ENCODE measurements at places on chromosomes 11 and 22. TPM values are rescaled to one million over a fixed set of nuclear protein-coding genes. Genes with fewer than 3 reads are reported as not detected.

GRCh38 chr22:33083212-33083611, 25.0 kb upstream of the SYN3 start:
- H3K4me1 ChIP-seq: no peaks in the 10 kb centered on the region
- no peak for DNase-seq
- no peaks in the 10 kb centered on the region for H3K36me3 ChIP-seq
- no peak overlapping the region for H3K4me3 ChIP-seq
- H3K27me3 ChIP-seq: no peaks in the 10 kb centered on the region

Gene TRIM6
- 7.1 TPM for total RNA-seq

Gene CST6
- total RNA-seq: 7.1 TPM

Gene NLRX1
- 13.3 TPM for total RNA-seq

DNA sequence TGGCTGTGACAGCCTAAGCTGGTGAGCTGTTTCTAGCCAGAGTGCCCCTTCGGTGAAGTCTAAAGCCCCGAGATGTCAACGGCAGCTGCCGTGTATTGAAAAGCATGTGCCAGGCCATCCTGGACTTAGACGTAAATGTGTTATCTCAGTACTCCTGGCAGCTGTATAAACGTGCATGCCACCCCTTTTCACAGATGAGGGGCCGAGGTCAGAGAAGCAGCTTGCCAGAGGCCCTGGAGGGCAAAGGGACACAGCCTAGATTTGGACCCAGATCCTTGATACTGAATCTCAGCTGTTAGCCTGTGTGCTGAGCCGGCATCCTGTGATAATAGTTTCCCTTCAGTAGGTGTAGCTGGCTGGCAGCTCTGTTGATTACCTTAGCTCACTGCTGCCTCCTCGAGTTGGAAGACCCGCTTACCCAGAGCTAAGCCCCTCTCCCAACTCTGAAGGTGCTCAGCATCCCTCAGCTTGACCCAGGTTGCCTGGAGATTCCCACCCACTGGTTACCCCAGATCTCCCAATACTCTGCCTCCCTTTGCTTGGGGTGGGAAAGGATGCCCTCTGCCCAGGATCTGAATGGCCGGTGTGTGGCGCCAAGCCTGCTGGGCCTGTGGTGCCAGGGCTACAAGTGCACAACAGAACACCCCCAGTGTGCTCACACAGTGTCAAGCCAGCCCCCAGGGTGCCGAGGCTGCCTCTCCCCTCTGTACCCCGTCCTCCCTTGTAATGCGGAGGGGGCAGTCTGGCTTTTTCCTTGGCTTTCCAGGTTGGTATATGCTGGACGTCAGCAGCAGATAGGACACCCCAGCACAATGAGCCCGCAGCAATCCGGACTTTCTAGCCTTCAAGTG, 59.8 kb upstream of the WNT7B start:
- DNase-seq: peak; percentile 26
- no peaks in the 10 kb centered on the region for H3K36me3 ChIP-seq
- no peaks in the 10 kb centered on the region for H3K27me3 ChIP-seq
- H3K4me3 ChIP-seq: peak overlapping the region; percentile 3

Gene TPBGL
- 0.89 TPM for total RNA-seq

Gene TMEM41B
- total RNA-seq: 81.5 TPM

DNA sequence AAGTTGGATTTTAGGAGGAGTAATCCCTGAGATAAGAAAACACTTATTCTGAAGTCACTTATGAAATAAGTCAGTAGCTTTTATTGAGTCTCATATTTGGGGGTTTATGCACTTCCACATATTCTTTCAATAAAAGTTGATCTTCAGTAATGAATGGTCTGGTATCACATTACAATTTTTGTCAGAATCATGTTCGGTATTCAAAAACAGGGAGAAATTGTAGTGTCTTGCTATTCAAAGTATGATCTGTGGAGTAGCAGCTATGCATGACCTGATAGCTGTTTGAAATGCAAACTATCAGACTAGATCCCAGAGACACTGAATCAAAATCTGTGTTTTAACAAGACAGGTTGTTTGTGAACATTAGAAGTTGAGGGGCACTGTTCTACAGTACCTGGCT, 857.6 kb downstream of the METTL15 start:
- H3K4me1 ChIP-seq: no peaks in the 10 kb centered on the region
- no peaks in the 10 kb centered on the region for H3K27me3 ChIP-seq
- no peak overlapping the region for H3K4me3 ChIP-seq

DNA sequence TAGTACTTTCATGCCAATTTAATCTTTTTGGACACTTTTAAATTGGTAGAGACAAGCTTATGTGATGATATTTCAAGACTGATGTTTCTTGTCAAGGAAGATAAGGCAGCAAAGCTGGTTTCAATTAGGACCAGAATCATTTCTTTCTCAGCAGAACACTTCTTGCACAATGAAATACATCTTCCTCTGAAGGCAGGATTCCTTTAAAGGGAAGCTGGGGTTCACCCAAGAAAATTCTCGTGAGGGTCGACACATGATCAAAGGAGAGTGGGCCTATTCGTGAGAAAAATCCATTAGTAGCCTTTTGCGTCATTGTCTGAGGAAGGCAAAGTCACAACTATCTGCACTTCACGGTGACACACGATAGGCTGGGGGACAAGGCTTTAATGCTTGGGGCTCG, 17.6 kb downstream of the TTC12 start:
- no peaks in the 10 kb centered on the region for H3K27me3 ChIP-seq
- no peaks in the 10 kb centered on the region for H3K4me1 ChIP-seq
- H3K4me3 ChIP-seq: no peak overlapping the region
- no peak overlapping the region for H3K27ac ChIP-seq
- no peak for DNase-seq

- no peak for DNase-seq
- no peaks in the 10 kb centered on the region for H3K36me3 ChIP-seq
- no peak overlapping the region for H3K27ac ChIP-seq
- H3K4me3 ChIP-seq: no peak overlapping the region
- H3K27me3 ChIP-seq: no peaks in the 10 kb centered on the region
- peaks cover 5% of the 10 kb centered on the region for H3K4me1 ChIP-seq
These were observed 77.7 kb upstream of the RAB1B start for GRCh38 chr11:66190786-66191185.

Gene MIOX
- 2.1 TPM for total RNA-seq

DNA sequence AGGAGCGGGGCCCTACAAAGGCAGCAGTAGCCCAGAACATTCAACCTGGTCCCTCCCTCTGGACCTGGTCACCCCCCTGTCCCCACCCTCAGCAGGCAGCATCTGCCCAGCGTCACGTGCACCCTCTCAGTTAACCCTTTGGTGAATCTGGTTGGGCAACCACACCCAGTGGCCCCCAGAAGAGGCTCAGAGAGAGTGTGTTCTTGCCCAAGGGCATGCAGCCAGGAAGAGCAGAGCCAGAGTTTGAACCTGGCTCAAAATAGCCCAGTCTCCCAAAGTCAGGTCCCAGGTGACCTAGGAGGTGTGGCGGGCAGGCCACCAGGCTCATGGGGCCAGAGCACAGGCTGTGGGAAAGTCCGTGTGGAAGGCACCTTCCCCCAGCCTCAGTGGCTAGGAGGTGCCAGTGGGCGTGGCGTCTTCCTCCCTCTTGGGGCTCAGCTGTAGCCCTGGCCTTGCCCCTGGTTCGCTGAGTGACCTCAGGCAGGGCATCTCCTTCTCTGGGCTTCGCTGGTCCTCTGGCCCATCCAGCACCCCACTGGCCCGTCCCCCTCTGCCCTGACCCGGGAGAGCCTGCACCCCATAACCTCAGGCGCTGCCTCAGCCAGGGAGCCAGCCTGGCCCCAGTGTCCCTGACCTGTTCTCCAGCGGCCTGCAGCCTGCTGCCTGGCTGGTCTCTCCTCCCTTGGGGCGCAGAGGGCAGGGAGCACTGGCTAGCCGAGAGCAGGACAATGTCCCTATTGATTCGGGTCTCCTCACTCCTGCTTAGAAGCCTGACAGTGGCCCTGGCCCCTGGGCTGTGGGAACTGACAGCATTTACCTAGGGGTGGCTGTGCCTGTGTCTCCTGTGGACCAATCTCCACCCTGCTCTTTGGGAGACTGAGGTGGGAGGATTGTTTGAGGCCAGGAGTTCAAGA, 7.0 kb downstream of the ALDH3B1 start:
- H3K27me3 ChIP-seq: no peaks in the 10 kb centered on the region
- no peak overlapping the region for H3K4me3 ChIP-seq
- H3K27ac ChIP-seq: no peak overlapping the region
- DNase-seq: no peak
- H3K36me3 ChIP-seq: no peaks in the 10 kb centered on the region

- H3K4me1 ChIP-seq: peaks cover 8% of the 10 kb centered on the region
- no peak overlapping the region for H3K27ac ChIP-seq
- no peak overlapping the region for H3K4me3 ChIP-seq
- no peaks in the 10 kb centered on the region for H3K27me3 ChIP-seq
These were observed 12.8 kb upstream of the CABP7 start for GRCh38 chr22:29707010-29707409.

Gene LRRC56
- total RNA-seq: 2.3 TPM

Gene PATE4
- not detected for total RNA-seq

DNA sequence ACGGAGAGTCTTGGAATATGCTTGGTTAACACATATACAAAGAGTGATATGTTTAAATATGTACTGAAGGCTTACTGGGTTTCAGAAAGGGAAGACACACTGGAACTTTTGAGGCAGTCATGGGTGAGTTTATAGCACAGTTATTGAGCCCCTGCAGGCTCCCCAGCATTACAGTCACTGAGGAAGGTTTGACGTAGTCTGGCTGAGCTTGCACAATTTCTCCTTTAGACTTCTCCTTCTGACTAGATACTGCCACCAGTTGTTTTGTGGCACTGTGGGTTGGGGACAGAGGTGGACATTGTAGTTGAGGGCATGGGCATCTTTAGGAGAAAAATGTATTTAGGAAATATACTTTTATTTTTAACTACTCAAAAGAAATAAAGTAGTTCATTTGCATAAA, 285.4 kb downstream of the C11orf87 start:
- no peaks in the 10 kb centered on the region for H3K4me1 ChIP-seq
- H3K36me3 ChIP-seq: no peaks in the 10 kb centered on the region
- no peak overlapping the region for H3K4me3 ChIP-seq
- H3K27ac ChIP-seq: no peak overlapping the region
- no peak for DNase-seq

Gene OR4A47
- not detected for total RNA-seq

GRCh38 chr11:73173755-73174494, 31.8 kb upstream of the FCHSD2 start:
- no peak overlapping the region for H3K4me3 ChIP-seq
- DNase-seq: no peak
- H3K36me3 ChIP-seq: no peaks in the 10 kb centered on the region
- H3K4me1 ChIP-seq: peaks cover 30% of the 10 kb centered on the region
- H3K27me3 ChIP-seq: no peaks in the 10 kb centered on the region

- no peak overlapping the region for H3K27ac ChIP-seq
- no peaks in the 10 kb centered on the region for H3K27me3 ChIP-seq
- no peak overlapping the region for H3K4me3 ChIP-seq
- DNase-seq: no peak
- no peaks in the 10 kb centered on the region for H3K36me3 ChIP-seq
- H3K4me1 ChIP-seq: peaks cover 7% of the 10 kb centered on the region
These were observed 2.6 kb downstream of the CASP4 start for GRCh38 chr11:104965735-104966134.

GRCh38 chr11:76752321-76753143, 30.6 kb upstream of the TSKU start:
- H3K4me3 ChIP-seq: no peak overlapping the region
- H3K36me3 ChIP-seq: no peaks in the 10 kb centered on the region
- H3K27me3 ChIP-seq: no peaks in the 10 kb centered on the region
- DNase-seq: peak; percentile 83
- H3K27ac ChIP-seq: peak overlapping the region; percentile 67

Gene FAT3
- total RNA-seq: 0.20 TPM

- no peaks in the 10 kb centered on the region for H3K27me3 ChIP-seq
- no peak overlapping the region for H3K27ac ChIP-seq
- peaks cover 37% of the 10 kb centered on the region for H3K4me1 ChIP-seq
- no peaks in the 10 kb centered on the region for H3K36me3 ChIP-seq
These were observed 53.6 kb downstream of the BCR start for GRCh38 chr22:23233752-23234408.

Gene OSBP
- total RNA-seq: 50.0 TPM

DNA sequence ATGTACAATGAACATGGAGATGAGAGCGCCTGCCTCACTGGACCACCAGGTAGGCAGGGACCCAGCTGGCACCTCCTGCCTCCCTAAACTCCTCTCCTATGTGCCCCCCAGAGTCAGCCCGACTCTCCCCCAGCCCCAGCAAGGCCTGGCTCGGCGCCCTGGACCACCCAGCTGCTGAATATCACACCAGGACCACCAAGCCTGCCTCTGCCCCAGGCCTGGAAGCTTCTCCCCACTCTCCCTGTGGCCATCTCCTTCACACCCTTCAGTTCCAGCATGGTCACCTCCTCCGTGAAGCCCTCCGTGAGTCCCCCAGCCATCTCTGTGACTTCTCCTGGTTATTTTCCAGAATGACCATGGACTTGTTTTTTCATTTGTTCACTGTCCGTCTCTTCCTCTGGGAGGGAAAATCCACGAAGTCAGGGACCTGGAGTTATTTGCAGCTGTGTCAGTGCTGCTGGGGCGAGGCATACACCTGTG, 6.4 kb upstream of the LSP1 start:
- H3K4me1 ChIP-seq: peaks cover 11% of the 10 kb centered on the region
- no peaks in the 10 kb centered on the region for H3K27me3 ChIP-seq
- no peak overlapping the region for H3K27ac ChIP-seq
- H3K36me3 ChIP-seq: no peaks in the 10 kb centered on the region
- no peak for DNase-seq

DNA sequence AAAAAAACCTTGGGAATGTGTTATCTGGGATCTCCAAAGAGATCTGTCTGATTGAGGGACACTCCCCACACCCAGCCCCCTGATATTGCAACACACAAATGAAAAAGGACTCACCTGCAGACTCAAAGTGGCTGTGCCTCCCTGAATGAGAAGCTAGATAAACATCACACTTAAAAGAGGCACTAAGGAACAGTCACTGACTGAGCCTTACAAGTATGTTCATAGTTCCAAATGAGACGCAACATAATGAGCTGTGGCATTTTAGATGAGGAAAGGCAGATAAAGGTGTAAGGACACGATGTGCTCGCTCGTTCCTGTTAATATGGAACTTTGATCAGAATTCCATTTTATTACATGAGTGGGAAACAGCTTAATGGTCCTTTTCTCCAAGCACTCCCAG, 21.0 kb upstream of the CFAP300 start:
- no peaks in the 10 kb centered on the region for H3K4me1 ChIP-seq
- H3K27ac ChIP-seq: no peak overlapping the region
- H3K36me3 ChIP-seq: no peaks in the 10 kb centered on the region
- H3K27me3 ChIP-seq: no peaks in the 10 kb centered on the region
- no peak for DNase-seq

- no peaks in the 10 kb centered on the region for H3K27me3 ChIP-seq
- H3K36me3 ChIP-seq: no peaks in the 10 kb centered on the region
- peaks cover 21% of the 10 kb centered on the region for H3K4me1 ChIP-seq
- no peak for DNase-seq
- H3K27ac ChIP-seq: no peak overlapping the region
These were observed 4.4 kb downstream of the SCN4B start for GRCh38 chr11:118148240-118148639.

GRCh38 chr22:26722159-26722558, 64.8 kb downstream of the MIAT start:
- DNase-seq: no peak
- no peaks in the 10 kb centered on the region for H3K27me3 ChIP-seq
- peaks cover 14% of the 10 kb centered on the region for H3K4me1 ChIP-seq
- peaks cover 5% of the 10 kb centered on the region for H3K36me3 ChIP-seq
- no peak overlapping the region for H3K4me3 ChIP-seq
- H3K27ac ChIP-seq: no peak overlapping the region

All from thyroid gland (tissue), 4 donors.